Transverse colon (tissue), 4 donors: ENCODE measurements at places on chromosomes 5 and 9. TPM values are rescaled to one million over a fixed set of nuclear protein-coding genes. Genes with fewer than 3 reads are reported as not detected.
A peak's percentile ranks its signal among the peaks of the same experiment; 100 is the strongest.

DNA sequence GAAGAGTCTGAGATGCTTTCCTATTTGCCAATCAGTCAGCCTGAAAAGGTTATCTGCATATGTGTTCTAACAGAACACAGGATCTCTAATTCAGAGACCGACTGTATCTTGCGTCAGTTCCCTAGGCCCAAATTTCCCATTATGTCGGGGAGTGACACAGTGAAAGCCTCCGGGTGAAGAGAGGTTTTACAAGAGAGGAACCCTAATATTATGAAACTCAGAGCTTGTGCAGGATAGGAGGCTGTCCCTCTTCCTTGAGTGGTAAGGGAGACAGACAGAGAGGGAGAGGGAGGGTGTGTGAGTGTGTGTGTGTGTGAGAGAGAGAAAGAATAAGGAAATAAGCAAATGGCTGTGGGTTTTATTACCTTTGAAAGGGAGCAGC is 1.9 kb downstream of the CD14 start:
- peaks cover 19% of the 10 kb centered on the region for H3K4me1 ChIP-seq
- no peak for DNase-seq
- H3K4me3 ChIP-seq, result no peak overlapping the region
- H3K27me3 ChIP-seq, result no peaks in the 10 kb centered on the region

GRCh38 chr5:863244-863805 is 12.5 kb upstream of the ZDHHC11 start:
- H3K36me3 ChIP-seq, result no peaks in the 10 kb centered on the region
- H3K4me1 ChIP-seq, result no peaks in the 10 kb centered on the region
- no peak overlapping the region for H3K27ac ChIP-seq
- H3K27me3 ChIP-seq, result no peaks in the 10 kb centered on the region
- no peak overlapping the region for H3K4me3 ChIP-seq

- no peaks in the 10 kb centered on the region for H3K36me3 ChIP-seq
- no peak for DNase-seq
- H3K27me3 ChIP-seq, result no peaks in the 10 kb centered on the region
- no peak overlapping the region for H3K27ac ChIP-seq
Observed at GRCh38 chr9:84229191-84229590, 111.4 kb downstream of the SLC28A3 start.

IL3 gene
- not detected for total RNA-seq

DNA sequence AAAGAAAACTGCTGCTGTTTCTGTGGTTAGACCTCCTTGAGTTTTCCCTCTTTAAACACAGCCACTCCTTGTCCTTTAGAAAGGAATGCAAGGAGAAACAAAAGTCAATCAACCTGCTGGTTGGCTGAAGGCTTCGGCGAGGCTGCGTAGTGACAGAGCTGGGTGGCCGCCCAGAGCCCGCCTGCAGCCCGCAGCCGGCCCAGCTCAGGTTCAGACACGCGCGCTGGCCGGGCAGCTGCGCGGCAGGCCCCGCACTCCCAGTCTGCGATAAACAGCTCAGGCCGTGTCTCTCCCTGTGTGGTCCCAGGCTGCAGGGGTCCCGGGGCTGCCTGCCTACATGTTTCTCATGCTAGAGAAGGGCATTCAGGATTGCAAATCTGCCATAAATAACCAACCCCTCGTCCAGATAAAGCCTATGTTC is 115.4 kb downstream of the HSD17B3 start:
- no peaks in the 10 kb centered on the region for H3K36me3 ChIP-seq
- peak; percentile 75 for DNase-seq
- H3K27ac ChIP-seq, result peak overlapping the region; percentile 90
- peaks cover 3% of the 10 kb centered on the region for H3K4me1 ChIP-seq
- H3K27me3 ChIP-seq, result no peaks in the 10 kb centered on the region

GRCh38 chr5:151580858-151581257 is 10.3 kb downstream of the FAT2 start:
- H3K4me3 ChIP-seq, result no peak overlapping the region
- no peak for DNase-seq
- H3K27me3 ChIP-seq, result no peaks in the 10 kb centered on the region
- H3K36me3 ChIP-seq, result no peaks in the 10 kb centered on the region
- H3K27ac ChIP-seq, result no peak overlapping the region
- no peaks in the 10 kb centered on the region for H3K4me1 ChIP-seq

GRCh38 chr5:102048940-102049339 is 247.1 kb downstream of the SLCO4C1 start:
- no peak overlapping the region for H3K4me3 ChIP-seq
- DNase-seq, result no peak
- no peak overlapping the region for H3K27ac ChIP-seq
- no peaks in the 10 kb centered on the region for H3K4me1 ChIP-seq
- H3K27me3 ChIP-seq, result no peaks in the 10 kb centered on the region

- no peak overlapping the region for H3K27ac ChIP-seq
- no peak for DNase-seq
- H3K4me3 ChIP-seq, result no peak overlapping the region
- no peaks in the 10 kb centered on the region for H3K36me3 ChIP-seq
- H3K27me3 ChIP-seq, result no peaks in the 10 kb centered on the region
Observed at GRCh38 chr9:98879963-98880310, 63.8 kb upstream of the COL15A1 start.

DNA sequence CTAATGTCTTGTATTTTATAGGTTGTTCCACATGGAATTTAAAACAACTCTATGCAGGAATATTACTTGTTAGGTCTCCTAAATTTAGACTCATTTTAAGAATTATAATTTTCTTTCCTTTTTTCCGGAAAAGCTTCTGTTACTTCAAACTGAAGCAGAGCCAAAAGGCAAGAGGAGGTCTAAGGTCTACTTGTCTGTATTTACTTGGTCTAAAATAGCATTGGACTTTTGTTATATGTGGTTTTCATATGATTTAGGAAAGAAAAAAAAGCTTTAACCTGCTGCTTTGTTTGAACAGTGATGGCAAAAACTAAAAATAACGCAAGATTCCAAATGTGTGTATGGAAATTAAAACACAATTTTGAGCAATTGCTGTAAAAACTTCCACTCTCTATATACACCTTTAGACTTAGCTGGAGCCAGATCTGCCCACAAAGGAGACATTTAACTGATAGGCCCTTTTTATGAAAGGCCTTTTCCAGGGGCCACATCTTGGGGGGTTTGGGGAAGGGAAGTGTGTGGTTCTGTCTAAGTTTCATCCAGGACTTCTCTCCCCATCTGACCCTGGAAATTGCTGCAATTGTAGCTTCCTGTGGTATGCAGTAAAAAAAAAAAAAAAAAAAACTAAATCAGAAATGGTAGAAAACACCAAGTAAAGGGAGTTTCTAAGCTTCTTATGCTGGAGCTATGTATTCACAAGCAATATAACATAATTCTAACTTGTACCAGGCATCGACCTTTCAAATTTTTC is 307.7 kb upstream of the MEF2C start:
- H3K27ac ChIP-seq, result no peak overlapping the region
- no peak overlapping the region for H3K4me3 ChIP-seq
- no peaks in the 10 kb centered on the region for H3K27me3 ChIP-seq
- no peaks in the 10 kb centered on the region for H3K36me3 ChIP-seq
- no peak for DNase-seq
- no peaks in the 10 kb centered on the region for H3K4me1 ChIP-seq

DNA sequence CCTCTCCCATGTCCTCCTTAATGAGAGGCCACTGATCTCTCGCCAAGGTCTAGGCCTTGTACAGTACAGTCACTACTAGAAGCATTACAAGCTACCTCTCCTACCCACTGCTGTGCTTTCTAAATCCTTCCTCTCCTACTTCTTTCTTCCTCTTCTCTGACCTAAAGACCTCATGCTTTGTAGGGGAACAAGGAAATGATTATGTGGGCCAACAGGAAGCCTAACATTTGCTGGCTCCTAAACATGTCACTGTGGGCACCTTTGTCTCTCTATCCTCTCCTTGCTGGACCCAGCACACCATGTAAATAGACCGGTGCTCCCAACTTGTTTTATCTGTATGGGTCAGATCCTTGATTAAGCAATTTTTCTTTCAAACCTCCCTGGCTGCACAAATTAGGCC is 16.7 kb downstream of the SLC28A3 start:
- no peaks in the 10 kb centered on the region for H3K4me1 ChIP-seq
- DNase-seq, result no peak
- H3K4me3 ChIP-seq, result no peak overlapping the region

GRCh38 chr9:83432104-83432627 is 106.0 kb downstream of the FRMD3 start:
- peak; percentile 77 for DNase-seq
- no peaks in the 10 kb centered on the region for H3K27me3 ChIP-seq
- H3K4me1 ChIP-seq, result peaks cover 42% of the 10 kb centered on the region
- H3K36me3 ChIP-seq, result no peaks in the 10 kb centered on the region
- H3K27ac ChIP-seq, result peak overlapping the region; percentile 43

GRCh38 chr9:80231318-80232236 is 659.8 kb downstream of the TLE4 start:
- no peaks in the 10 kb centered on the region for H3K4me1 ChIP-seq
- no peaks in the 10 kb centered on the region for H3K36me3 ChIP-seq
- no peak overlapping the region for H3K4me3 ChIP-seq

GRCh38 chr5:62282064-62282463 is 23.9 kb upstream of the KIF2A start:
- no peak overlapping the region for H3K27ac ChIP-seq
- H3K4me1 ChIP-seq, result no peaks in the 10 kb centered on the region
- no peaks in the 10 kb centered on the region for H3K36me3 ChIP-seq

- no peaks in the 10 kb centered on the region for H3K36me3 ChIP-seq
- DNase-seq, result no peak
- peaks cover 8% of the 10 kb centered on the region for H3K4me1 ChIP-seq
- H3K27ac ChIP-seq, result no peak overlapping the region
- no peak overlapping the region for H3K4me3 ChIP-seq
Observed at GRCh38 chr5:150291388-150292385, 2.1 kb upstream of the CAMK2A start.

DNA sequence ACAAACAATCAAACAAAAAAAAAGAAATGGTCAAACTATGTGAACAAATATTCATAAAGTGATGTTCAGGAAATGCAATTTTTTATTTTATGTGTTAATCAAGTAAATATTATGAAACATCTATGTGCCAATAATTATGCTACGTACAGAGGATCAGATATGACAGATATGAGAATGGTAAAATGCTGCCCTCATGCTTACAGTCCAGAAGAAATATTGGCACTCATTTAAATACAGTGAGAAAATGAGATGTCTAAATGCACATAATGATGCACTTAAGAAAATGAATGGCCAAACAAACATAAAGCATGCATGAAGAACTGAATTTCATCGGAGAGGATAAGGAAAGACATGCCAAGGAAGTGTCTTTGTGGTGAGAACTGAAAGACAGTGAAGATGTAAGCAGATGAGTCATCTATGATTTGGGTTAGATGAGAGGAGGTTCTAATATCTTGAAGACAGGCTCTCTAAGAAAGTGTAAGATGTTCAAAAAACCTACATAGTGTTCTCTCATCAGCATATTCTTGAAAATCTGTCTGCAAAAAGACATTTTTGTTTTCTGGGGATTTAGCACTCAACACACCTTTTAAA is 1231.1 kb upstream of the ACO1 start:
- H3K27me3 ChIP-seq, result no peaks in the 10 kb centered on the region
- no peak for DNase-seq
- H3K27ac ChIP-seq, result no peak overlapping the region
- H3K36me3 ChIP-seq, result no peaks in the 10 kb centered on the region

GRCh38 chr9:38228331-38229103 is 159.5 kb upstream of the SHB start:
- H3K4me3 ChIP-seq, result no peak overlapping the region
- H3K4me1 ChIP-seq, result peaks cover 3% of the 10 kb centered on the region
- no peaks in the 10 kb centered on the region for H3K27me3 ChIP-seq
- H3K27ac ChIP-seq, result no peak overlapping the region
- H3K36me3 ChIP-seq, result no peaks in the 10 kb centered on the region

GRCh38 chr9:126902210-126902609 is 12.4 kb upstream of the RALGPS1 start:
- no peak for DNase-seq
- H3K27me3 ChIP-seq, result peaks cover 9% of the 10 kb centered on the region
- H3K27ac ChIP-seq, result no peak overlapping the region
- no peak overlapping the region for H3K4me3 ChIP-seq
